ENCODE measurements at places on chromosomes 7 and 10.

GRCh38 chr10:25604591-25604990 lies 329.4 kb upstream of the MYO3A start:
- DNase-seq: no peak

DNA sequence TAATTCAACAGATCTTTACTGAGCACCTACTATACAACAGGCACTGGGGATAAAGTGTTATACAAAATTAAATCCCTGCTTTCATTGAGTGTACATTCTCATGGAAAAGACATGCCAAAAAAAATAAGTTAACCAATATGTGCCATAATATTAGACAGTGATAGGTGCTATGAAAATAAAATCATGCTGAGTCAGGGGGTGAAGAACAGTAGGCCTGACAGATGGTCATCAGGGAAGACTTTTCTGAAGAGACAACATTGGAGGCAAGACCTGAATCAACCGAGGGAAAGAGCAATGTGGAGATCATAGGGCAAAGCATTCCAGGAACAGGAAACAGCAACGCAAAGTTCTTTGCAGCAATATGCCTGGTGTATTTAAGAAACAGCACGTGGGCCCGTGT lies 135.5 kb downstream of the C1GALT1 start:
- DNase-seq: no peak

DNA sequence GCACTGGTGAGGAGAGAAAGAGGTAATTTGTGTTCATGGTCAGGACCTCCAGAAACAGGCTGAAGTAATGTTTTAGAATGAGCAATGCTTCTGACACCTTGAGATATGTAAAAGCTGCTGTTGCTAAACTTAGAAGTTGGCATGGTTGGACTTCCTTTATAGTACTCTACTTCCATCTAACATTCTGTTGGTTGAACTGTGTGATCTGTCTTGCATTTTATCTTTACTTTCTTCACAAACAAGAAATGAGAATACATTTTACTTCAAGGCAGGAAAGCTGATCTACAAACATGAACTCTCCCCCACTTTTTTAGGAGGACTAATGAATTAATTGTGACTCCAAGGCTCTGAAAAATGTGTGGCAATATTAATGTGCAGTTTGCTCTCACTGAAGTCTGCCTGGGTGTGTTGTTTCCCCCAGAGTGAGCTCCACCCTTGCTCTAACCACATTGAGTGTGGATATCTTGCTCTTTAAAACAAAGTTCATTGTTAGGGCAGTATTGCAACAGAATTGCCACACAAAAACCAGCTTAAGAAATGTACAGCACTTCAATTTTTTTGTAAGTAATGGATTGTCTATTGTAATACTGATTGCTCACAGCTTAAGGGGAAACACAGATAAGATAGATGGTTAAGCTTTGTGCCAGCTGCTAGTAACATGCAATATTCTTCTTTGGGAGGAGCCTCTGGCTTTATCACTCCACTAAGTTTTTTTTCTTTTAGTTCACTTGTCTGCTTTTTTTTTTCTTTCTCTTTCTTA lies 69.0 kb downstream of the ADD3 start:
- peak; percentile 10 for DNase-seq

DNA sequence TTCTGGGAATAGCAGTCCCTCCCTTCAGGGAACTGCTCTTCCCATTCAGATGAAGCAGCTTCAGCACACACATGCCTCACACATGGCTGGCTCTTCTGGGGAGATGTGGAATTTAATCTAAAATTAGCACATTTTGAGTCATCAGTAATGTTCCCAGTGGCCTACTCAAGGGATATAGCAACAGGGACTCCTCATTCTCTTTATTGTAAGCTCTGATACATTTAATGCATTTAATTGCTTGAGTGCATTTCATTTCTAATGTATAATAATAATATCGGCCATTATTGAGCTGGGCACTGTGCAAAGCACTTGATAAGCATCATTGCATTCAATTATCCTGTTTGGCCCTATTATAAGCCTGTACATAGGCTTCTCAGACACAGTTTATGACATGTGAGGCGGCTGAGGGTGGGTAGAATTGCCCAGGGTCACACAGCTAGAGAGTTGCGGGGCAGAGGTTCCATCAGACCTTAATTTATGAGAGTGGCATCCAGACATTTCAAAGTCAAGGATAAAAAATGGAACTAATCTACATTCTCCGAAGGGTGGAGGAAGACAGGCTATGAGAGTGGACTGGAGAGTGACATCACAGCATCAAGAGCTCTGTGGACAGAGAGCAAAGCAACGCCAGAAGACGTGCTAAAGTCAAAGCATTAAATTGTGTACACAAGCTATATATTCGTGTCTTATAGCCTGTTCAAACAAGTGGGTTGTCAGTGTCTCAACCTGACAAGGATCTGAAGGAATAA lies 76.8 kb downstream of the LANCL2 start:
- no peak for DNase-seq

- no peak for DNase-seq
These were observed 75.1 kb upstream of the KIAA1217 start for GRCh38 chr10:24133835-24134234.

GRCh38 chr10:127198721-127199120 lies 2.3 kb upstream of the INSYN2A start:
- no peak for DNase-seq

- DNase-seq: no peak
These were observed 427.4 kb downstream of the PTPRN2 start for GRCh38 chr7:158160199-158160598.

- no peak for DNase-seq
These were observed 16.2 kb downstream of the BPGM start for GRCh38 chr7:134662871-134663205.

DNA sequence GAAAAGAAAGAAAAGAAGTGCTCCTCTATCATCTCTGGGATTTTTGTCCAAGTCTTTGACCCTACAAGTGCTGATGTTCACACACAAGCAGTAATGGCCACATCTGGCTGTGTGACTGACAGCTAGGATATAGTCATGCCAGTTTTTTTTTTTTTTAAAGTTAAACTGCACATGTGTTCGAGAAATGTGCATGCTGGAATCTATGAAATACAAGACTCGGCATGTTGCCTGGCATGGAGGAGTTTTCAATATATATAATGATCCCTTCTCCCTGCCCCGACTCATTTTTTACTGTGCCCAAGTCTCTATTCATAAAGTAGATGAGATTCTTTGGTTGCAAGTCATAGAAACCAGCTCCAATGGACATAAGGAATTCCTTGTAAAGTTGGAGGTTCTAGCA lies 60.4 kb upstream of the FGFR2 start:
- DNase-seq: no peak

- no peak for DNase-seq
These were observed 798.3 kb downstream of the KCNMA1 start for GRCh38 chr10:76839276-76839675.

GRCh38 chr10:110007161-110007700 lies 553 bp upstream of the ADD3 start:
- DNase-seq: peak; percentile 68

DNA sequence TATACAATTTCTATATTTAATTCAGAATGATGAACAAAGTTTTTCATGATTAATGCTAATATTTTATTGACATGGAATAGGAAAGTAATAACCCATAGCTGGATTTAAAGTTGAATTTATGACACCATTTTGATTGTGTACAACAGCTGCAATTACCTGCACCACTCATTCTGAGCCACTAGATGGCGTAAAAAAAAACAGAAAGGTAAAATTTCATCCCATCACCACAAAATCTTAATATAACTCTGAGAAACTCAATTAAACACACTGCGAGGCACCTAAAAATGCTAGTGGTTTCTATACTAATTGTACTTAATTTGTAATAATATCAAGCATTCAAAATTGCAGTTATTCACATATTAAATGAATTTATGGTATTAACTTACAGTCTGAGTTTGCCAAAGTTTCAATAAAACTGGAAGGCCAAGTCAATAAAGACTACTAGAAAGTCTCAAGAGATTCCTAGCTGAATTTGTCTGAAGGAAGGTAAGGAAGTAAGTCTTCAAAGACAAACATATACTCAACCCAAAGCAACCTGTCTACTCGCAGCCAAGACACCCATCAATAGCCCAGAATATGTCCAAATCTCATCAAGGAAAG lies 182.5 kb downstream of the SKAP2 start:
- DNase-seq: peak; percentile 15

- DNase-seq: no peak
These were observed 178.8 kb upstream of the BMPER start for GRCh38 chr7:33726582-33726981.

GRCh38 chr7:82071468-82071867 lies 301.6 kb upstream of the HGF start:
- no peak for DNase-seq

DNA sequence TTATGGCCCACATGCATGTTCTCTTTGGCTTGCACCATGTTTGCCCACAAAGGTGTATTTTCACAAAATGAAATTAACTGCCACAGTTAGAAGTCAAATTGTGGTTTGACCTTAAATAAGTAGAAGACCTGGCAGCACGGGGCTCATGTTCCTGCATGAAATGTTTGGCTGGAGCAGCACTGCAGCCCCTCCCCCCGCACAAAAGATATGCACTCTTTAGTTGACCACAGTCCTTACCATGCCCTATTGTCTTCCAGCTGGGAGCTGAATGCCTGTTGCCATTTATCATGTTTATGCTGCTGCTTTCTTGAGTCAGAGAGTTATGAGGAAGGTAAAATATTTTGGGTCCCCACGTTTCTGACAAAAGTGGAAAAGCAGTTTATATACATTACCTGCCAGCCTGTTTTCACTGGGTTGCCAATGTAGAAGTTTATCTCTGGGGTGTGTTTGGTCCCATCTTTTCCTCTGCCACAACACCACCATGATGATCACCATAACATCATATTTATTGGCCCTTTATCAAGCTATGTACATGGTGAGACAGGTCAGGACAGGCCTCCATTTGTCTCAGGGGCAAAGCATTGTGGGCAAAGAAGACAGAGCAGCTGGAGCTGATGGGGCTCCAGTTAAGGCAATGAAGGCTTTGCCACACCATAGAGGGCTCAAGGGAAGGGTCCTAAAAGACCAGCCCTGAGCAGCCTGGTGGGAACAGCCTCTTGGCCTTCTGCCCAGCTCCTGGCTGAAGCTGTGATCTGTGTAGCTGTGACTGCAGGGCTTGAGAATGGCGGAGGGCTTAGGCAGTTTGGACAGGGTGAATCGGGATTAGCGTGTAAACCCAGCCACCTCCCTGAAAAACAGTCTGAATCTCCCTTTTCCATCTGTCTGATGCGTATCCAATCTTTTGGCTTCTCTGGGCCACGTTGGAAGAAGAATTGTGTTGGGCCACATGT lies 5.4 kb downstream of the PRF1 start:
- DNase-seq: no peak

- DNase-seq: no peak
These were observed 101.6 kb downstream of the DYNC2I1 start for GRCh38 chr7:158957921-158958491.

DNA sequence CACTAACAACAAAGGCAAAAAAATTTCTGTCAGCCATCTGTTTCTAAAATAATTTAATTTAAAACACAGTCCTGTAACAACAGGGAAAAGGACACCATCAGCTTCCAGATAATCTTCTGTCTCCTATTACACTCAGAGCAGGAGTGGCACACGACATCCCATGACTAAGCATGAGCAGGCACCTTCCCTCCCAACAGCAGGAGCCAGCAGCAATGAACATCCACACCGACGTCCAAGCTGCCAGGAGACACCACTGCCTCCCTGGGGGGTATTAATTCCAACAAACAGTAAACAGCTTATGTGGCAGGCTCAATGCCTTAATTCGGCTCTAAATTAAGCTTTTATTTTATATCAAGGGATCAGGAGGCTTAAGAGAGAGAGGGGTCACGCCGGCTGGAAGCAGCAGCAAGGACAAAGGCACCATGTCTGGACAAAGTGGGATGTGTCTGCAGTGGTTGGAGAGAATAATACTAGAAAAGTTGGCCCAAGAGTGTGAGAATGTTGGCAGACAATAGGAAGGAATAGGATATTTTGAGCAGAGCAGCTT lies 45.7 kb downstream of the KIAA1549 start:
- no peak for DNase-seq

DNA sequence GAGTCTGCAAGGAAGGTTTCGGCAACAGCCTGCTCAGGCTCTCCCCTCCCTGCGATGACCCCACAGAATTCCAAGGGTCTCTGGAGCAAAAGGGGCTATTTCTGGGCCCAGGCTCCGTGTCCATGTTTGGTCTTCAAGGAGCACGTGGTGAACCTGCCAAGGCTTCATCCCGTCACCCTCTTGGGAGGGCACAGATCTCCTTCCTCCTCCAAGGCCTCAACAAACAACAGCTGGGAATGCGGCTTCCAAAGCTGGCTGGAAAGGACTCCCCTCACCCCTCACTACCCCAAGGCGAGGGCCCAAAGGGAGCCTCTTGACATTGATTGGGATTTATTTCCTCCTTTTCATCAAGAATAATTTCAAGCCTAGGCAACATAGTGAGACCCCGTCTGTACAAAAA lies 14.0 kb upstream of the KPNA7 start:
- no peak for DNase-seq

GRCh38 chr10:63477927-63478326 lies 12.2 kb upstream of the JMJD1C start:
- no peak for DNase-seq

DNA sequence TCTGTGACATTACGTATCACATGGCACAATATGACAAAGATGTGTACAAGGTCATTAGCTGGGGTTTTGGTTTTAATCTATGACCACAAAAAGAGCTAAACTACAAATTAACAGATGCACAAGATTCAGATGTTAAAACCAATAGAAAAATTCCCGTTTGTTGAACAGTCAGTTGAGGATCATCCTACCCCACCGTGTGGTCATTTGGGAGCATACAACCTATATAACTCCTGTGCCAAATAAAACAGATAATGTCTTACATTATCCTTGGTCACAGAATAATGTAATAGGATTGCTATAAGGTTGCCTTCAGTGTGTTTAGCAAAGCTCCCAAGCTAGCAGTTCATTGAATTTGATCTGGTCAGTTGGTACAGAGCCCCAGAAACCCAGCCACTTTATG lies 28.2 kb downstream of the ASNS start:
- DNase-seq: no peak

DNA sequence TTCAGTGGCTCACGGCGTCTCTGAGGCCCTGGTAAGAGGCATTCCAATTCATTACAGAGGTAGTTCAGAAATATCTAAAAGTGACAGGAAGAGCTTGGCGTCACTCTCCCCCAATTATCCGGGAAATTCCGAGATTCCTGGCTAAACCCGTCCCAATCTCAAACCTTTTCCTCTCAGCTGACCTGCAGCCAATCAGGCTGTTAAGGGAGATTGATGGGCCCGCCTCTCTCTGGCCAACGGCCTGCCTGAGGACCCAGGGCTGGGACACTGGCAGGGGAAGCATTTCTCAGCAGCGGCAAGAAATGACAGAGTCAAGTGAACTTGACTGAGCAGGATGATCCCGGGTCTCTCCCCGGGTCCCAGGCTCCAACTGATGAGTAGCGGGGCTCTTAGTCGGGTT lies 72.3 kb downstream of the EBF3 start:
- DNase-seq: no peak

- DNase-seq: no peak
These were observed 142.1 kb downstream of the HGF start for GRCh38 chr7:81627536-81628287.

DNA sequence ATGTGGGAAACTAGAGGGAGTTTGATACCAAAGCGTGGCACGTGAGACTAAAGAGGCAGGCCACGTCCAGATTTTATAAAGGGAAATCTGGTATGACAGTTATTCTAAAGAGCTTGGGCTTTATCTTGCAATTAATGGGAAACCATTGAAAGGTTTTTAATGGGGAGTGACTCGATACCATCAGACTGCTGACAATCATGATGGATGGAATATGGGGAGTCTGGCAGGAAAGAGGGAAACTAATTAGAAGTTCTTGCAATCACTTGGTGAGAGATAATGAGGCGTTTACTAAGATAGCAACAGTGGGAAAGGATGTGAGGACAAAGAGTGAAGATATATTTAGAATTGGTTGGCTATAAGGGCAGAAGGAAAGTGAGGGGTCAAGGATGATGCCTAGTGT lies 94.0 kb downstream of the MBL2 start:
- no peak for DNase-seq

GRCh38 chr10:42691361-42692120 lies 53.2 kb upstream of the ZNF33B start:
- no peak for DNase-seq
